ENCODE measurements at places on chromosomes 13 and 19.
A peak's percentile ranks its signal among the peaks of the same experiment; 100 is the strongest.

DNA sequence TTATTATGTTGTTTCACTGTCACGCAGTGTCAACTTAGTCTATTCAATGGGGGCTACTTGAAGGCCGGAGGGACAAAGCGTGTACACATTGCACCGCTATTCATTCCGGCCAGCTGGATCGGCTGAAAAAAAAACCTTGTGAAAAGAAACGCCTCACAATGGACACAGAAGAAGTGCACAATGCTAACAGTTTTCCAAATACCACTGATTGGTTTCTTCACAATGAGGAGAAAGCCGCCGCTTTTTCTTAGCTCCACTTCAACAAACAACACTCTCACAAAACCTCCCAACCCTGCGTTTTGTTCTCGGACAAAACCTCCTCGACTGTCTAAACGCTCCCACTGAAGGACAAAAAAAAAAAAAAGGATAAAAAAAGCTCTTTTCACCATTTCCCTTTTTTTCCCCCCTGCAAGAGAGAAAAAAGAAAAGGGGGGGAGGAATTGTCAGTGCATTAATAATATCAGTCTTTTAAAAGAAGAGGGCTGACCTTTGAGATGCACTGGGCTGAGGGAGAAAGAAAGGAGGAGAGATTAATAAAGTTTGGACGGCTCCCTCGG is 5.4 kb downstream of the SOX21 start:
- DNase-seq = no peak

GRCh38 chr13:30679483-30680330 is 55.6 kb upstream of the ALOX5AP start:
- DNase-seq = peak; percentile 21

DNA sequence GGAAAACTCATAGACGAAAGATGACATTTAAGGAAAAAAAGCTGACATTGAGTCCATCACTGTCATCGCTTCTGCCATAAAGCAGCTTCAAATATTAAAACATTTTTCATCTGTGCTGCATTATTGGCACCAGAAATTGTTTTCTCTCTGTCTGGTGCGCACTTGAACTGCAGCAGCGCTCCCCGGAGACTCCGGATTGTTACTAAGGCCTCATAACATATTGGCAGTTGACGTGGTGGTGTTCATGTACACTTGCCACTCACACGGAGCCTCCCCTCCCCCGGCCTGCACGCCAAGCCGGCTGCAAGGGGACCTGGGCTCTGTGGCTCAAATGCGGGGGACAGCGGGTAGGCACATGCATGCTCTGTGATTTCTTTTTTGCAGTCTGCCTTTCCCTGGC is 203.2 kb downstream of the TSHZ3 start:
- DNase-seq = no peak

DNA sequence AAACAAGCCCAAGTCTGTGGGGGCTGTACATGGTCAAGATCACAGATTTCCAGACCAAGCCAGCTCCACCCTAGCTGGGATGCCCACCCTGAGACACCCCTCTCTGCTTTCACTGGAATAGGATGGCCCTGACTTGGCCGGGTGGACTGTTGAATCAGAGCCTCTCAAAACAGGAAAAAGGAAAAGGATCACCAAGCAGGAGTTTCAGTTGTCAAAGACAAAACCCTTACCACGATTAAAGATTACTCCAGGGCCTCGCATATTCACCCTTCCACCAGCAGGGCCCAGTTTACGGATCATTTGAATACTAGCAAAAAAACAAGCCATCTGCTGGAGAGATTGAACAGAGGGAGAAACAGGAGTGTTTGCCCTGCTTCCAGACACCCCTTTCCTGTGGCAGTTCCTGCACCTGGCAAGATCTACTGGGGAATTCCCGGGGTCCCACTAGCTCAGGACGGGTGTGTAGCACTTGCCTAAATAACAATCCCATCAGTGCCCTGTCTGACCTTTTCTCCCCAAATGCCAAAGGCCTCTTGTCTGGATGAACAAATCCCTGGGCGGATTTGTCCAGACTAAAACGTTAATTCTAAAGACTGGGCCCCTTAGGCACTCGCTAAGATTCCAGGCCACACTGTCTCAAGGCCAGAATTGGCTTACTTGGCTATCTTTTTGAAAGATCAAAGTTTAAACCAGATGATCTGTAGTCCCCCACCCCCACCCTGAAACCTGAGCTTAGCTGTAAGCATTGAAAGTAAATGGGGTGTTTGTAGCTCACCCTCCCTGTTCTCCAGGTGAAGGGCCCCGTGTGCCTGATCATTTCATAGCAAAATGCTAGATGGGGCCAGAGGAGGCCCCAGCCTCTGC is 38.4 kb downstream of the ACTN4 start:
- no peak for DNase-seq

DNA sequence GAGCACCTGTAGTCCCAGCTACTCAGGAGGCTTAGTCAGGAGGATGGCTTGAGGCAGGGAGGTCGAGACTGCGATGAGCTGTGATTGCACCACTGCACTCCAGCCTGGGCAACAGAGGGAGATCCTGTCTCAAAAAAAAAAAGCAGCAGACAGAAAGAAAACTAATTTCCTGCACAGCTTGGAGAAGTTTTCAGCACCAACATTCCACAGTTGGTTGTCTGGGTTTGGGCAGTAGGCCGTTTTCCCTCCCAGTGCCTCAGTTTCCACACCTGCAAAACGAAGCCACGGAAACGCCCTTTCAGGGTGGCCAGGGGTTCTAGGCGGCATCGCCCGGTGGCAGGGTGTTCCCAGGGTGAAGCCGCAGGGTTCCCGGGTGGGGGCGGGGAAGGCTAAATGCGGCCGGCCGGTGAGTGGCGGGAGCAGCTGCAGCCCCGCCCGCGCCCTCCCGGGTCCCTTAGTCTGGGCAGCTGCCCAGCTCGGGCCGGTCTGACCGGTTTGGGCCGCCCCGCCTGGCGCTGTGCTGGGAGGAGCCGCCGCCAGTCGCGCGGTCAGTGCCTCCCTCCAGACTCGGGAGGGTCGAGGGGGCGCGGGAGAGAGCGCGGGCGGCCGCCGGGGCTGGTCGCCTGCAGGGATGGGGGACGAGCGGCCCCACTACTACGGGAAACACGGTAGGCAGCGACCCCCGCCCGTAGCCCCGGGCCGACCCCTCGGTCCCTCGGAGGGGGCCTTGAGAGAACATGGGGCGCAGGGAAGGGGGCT is at the start of gene SLC44A2:
Gene SLC44A2, plus strand, starts transcription at position 551 of the 759 bp plus-strand sequence. Its CDS starts 81 bp downstream, at position 632.
- DNase-seq = peak; percentile 54

DNA sequence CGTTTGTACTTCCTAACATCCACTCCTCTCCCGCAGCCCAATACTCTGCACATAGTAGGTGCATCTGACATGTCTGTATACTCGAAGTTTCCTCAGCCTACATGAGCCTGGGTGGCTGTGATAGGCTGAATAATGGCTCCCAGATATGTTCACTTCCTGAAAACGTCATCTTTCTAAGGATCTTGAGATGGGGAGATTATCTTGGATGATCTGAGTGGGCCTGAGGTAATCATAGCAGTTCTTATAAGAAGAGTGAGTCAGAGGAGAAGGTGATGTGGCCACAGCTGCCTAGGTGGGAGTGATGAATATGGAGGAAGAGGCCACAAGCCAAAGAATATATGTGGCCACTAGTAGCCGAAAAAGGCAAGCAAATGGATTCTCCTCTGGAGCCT is 84.2 kb downstream of the AKAP11 start:
- DNase-seq = no peak

All from HTR-8/SVneo (cell line).